ENCODE measurements at places on chromosomes 6 and 20.

- DNase-seq, result no peak
These were observed 50.4 kb downstream of the HMGCLL1 start for GRCh38 chr6:55528624-55529023.

DNA sequence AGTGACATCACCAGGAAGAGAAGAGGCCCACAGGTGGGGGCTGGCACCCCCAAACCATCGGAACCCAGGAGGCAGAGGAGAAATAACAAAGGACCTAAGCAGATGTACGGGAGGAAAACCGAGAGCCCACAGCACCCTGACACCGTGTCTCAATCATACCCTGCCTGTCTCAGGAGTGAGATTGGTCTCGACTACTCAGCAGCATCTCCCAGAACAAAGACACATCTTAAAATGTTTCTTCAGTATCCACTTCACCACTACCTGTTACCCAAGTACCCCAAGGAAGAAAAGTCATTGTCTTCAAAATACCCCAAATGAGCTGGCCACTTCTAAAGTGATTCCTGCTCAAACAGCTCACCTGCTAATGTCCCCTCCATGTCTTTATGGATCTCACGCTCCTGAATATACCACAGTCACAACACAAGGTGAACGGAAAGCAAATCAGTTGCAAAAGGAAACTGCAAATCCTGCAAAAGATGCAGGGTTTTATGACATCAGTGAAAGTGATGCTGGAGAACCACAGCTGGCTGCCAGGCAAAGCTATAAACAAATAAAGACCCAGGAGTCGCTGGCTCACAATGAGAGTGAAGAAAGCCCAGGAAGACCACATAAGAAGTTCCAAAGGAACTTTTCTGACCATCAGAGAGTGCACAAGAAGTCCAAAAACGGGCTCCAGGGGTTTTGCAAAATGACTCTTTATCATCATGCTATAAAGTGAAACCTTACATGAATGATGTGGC is 44.1 kb downstream of the PREX1 start:
- DNase-seq, result no peak

DNA sequence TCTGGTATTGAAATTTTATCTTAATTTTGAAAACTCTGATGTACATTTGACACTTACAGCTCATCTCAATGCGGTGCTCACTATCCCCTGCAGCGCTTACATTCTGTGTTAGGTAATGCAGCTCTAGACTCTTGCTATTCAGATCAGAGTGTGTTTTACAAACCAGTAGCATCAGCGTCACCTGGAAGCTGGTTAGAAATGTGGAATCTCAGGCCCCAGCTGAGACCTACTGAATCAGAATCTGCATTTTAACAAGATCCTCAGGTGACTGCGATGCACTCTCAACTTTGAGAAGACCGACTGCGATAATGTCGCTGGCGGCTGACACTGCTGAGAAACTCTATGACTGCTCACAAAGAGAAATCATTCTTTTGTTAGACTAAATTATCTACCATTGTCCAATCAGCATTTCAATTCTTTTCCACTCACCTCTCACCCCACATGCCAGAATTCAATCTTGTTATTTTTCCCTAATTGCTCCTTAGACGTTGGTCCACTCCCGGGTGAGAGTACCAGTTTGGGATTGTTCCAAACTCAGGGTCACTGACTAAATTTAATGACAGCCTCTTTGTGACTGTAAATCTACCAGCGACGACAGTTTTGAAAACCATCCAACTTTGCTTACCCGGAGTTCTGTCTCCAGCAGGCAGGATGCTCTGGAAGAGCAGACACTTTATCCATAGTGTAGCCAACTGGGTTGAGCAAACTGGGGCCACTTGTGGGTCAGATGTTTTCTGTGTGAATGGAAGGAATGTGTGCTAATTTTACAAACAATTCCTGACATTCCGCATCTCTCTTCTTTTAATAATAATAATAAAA is 140.1 kb upstream of the BTBD3 start:
- DNase-seq, result no peak

GRCh38 chr20:43372051-43372450 is 85.6 kb upstream of the SRSF6 start:
- DNase-seq, result no peak

DNA sequence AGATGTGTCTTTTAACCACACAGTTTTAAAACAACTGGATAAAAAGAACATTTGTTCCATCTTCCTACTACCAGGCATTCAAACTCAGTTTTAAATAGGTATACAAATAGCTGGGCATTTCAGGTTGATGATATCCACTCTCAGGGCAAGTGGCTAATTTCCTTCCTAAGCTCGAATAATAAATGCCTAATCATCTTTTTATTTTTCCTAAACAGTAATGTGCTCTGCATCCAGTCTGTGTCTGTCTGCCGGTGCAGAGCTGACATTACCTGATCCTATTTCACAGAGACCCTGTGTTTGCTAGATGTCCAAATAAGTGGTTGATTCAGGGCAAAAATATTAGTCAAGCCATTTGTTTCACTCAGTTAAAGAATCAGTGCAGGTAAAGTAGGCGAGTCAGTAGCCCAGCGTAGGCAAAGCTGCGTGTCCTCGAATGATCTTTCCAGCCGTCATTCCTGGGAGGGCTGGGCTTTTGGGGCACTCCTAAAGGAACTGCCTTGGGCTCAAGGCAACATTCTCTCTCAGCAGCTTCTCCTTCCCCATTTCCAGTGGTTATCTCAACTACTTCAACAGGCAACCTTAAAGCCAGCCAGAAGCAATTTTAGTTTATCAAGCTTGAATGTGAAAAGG is 74.2 kb upstream of the BMP2 start:
- DNase-seq, result no peak

DNA sequence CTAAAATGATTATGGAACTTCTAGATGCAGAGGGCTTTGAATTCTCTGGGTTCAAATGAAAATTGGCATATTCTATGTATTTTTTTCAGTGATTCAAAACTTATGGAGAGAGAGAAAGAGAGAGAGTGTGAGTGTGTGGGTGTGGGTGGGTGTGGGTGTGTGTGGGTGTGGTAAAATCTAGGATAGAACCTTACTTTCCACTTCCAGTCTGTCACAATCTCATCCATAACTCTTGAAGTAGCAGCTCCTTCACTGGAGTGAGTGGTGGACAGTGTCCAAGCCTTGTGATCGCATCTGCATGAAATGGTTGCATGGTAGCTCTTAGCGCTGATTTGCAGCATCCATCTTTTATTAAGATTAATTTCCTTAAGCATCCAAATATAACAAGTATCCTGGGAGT is 37.7 kb downstream of the ADGB start:
- DNase-seq, result no peak

GRCh38 chr6:112710710-112711109 is 363.6 kb downstream of the RFPL4B start:
- DNase-seq, result no peak

DNA sequence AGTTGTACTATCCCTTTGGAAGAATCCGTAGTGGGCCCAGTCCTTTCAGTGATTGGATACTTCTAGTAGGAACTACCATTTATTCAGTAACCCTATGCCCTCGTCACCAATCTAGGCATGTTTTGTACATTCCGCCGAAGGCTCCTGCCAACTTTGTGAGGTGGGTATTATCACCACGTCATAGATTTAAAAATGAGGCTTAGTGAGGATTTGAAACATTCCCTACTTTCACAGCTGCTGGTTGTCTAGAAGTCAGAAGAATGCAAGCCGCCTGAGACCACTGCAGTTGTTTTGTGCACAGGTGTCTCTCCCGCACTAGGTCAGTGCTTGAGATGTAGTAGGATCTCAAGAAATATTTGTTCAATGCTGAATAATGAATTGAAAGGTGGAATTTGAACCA is 32.6 kb downstream of the ENPP1 start:
- DNase-seq, result no peak

GRCh38 chr20:17610566-17611289 is 40.9 kb downstream of the DSTN start:
- DNase-seq, result no peak
